Fibroblast of skin of back (primary cell): ENCODE measurements at places on chromosomes 12 and 14.

- peak; percentile 57 for DNase-seq
Measured at GRCh38 chr12:17992002-17992656, 97.9 kb downstream of the RERGL start.

DNA sequence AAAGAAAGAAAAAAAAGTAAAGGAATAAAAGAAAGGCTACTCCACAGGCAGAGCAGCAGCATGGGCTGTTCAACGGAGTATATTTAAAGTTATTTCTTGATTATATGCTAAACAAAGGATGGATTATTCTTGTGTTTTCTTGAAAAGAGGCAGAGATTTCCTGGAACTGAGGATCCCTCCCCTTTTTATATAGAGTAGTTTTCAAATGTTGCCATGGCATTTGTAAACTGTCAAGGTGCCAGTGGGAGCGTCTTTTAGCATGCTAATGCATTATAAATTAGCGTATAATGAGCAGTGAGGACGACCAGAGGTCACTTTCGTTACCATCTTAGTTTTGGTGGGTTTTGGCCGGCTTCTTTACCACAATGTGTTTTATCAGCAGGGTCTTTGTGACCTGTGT, 383.0 kb downstream of the PCNX1 start:
- DNase-seq = no peak

- DNase-seq = peak; percentile 85
Measured at GRCh38 chr14:68544081-68544892, 248.6 kb downstream of the ZFP36L1 start.

GRCh38 chr12:2395354-2395977, 342.7 kb downstream of the CACNA1C start:
- peak; percentile 47 for DNase-seq

GRCh38 chr12:123442774-123443173, 6.3 kb upstream of the RILPL2 start:
- DNase-seq = no peak
